Activated CD8-positive, alpha-beta T cell treated with anti-CD3 and anti-CD28 coated beads for 36 hours (primary cell): ENCODE measurements at places on chromosomes 3 and 15. TPM values are rescaled to one million over a fixed set of nuclear protein-coding genes. Genes with fewer than 3 reads are reported as not detected.

Gene PFKFB4
- total RNA-seq = 94.0 TPM

Gene STRIT1
- total RNA-seq = not detected

Gene SELENOS
- 18.8 TPM for total RNA-seq

Gene RARRES1
- not detected for total RNA-seq

GRCh38 chr3:126445506-126445905 lies 30.2 kb downstream of the ZXDC start:
- H3K4me1 ChIP-seq = no peaks in the 10 kb centered on the region
- H3K27me3 ChIP-seq = no peaks in the 10 kb centered on the region
- no peak overlapping the region for H3K4me3 ChIP-seq
- no peak overlapping the region for H3K27ac ChIP-seq

DNA sequence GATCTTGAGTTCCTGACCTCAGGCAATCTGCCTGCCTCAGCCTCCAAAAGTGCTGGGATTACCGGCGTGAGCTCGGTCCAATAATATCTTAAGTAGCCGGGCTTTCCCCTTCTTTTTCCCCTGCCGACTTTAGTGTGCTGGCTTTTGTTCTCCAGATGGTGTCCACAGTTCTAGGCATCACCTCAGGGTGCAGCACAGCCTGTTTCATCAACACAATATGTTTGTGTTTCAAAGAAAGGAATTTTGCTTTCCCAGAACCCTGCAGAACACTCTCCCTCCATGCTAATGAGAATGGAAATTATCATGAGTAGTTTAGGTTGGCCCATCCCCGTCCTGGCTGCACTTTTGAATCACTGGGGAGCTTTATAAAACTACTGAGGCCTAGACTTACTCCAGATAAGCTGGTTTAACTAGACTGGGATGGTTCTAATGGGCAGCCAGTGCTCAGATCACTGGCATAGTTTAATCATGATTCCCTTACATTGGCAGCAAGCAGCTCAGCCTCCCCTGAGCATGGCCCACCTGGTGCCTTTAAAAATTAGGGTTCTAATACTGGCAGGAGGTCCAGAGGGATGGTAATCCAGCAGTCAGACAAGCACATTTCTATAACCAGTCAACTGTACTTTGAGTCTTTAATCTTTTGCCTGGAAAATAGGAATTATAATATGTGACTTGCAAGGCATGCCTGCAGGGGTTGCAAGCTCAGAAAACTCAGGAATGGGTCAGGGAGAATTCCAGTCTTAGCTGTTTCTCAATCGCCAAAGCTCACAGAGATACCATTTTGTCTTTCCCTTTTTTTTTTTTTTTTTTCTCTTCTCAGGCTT lies 127.6 kb upstream of the RASGRP1 start:
- H3K27me3 ChIP-seq = no peaks in the 10 kb centered on the region
- H3K4me3 ChIP-seq = no peak overlapping the region
- H3K4me1 ChIP-seq = peaks cover 71% of the 10 kb centered on the region
- no peak overlapping the region for H3K27ac ChIP-seq
- H3K36me3 ChIP-seq = no peaks in the 10 kb centered on the region

DNA sequence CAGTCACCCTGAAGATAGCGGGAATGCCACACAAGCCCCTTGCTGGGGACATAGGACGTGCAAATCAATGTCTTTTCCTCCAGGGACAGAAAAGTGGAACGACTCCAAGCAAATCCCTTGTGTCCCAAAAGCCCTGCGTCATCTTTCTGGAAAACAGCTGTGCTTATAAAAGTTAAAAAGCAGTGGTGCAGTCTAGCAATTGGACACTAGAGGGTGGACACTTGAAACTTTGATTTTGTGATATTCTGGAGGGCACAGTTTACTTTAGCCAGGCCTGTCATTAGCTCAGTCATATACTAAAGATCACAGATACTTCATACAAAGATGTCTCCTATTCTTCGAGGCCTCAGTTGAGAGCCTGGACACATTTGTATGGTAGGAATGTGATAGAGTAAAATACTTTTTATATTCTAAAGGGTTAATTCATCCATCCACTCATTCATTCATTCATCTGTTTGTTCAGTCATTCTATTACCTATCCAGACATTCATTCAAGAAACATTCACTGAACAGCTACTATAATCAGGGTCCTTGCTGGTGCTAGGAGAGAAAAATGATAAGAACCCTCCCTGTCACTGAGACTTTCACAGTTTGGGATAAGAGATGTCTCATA lies 63.8 kb upstream of the ANKRD34C start:
- no peaks in the 10 kb centered on the region for H3K36me3 ChIP-seq
- no peak overlapping the region for H3K27ac ChIP-seq
- H3K27me3 ChIP-seq = peaks cover 20% of the 10 kb centered on the region
- no peak overlapping the region for H3K4me3 ChIP-seq
- DNase-seq = no peak

GRCh38 chr3:84724877-84725276 lies 233.9 kb upstream of the CADM2 start:
- H3K4me1 ChIP-seq = no peaks in the 10 kb centered on the region
- no peak overlapping the region for H3K4me3 ChIP-seq
- no peak for DNase-seq
- H3K27me3 ChIP-seq = no peaks in the 10 kb centered on the region
- H3K27ac ChIP-seq = no peak overlapping the region

GRCh38 chr15:69578787-69579583 lies 126.4 kb downstream of the RPLP1 start:
- no peak overlapping the region for H3K27ac ChIP-seq

DNA sequence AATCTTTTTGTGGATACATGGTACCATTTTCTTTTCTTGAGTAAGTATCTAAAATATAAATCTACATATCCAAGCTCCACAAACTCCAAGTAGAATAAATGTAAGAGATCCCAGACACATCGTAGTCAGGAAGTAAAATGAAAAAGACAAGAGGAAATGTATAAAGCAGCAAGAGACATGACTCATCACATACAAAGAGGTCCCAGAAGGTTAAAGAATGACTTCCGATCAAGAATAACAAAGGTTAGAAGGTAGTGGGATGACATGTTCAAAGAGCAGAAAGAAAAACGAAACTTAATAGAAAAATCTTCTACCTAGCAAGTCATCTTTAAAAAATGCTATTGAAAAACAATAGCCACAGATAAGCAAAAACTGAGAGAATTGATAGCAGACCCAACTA lies 705.8 kb downstream of the NR2F2 start:
- H3K27ac ChIP-seq = no peak overlapping the region
- no peaks in the 10 kb centered on the region for H3K27me3 ChIP-seq
- DNase-seq = no peak
- no peaks in the 10 kb centered on the region for H3K4me1 ChIP-seq
- H3K4me3 ChIP-seq = no peak overlapping the region
- no peaks in the 10 kb centered on the region for H3K36me3 ChIP-seq

- H3K4me3 ChIP-seq = no peak overlapping the region
- H3K4me1 ChIP-seq = peaks cover 33% of the 10 kb centered on the region
- no peaks in the 10 kb centered on the region for H3K27me3 ChIP-seq
- H3K36me3 ChIP-seq = no peaks in the 10 kb centered on the region
Measured at GRCh38 chr3:195911041-195911945, 2.9 kb upstream of the TNK2 start.

DNA sequence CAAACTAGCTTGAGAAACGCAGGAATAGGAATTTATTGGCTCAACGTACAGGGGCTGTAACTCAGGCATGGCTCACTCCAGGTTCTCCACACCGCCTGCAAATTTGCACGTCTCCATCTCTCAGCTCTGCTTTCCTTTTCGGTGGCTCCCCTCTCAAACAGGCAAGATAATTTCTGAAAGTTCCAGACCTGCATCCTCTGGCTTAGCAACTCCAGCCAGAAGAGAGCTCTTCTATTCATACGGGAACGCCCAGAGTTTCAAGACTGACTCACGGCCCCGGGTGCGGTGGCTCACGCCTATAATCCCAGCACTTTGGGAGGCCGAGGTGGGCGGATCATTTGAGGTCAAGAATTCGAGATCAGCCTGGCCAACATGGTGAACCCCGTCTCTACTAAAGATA lies 139.7 kb upstream of the BNIP2 start:
- no peaks in the 10 kb centered on the region for H3K27me3 ChIP-seq
- no peak overlapping the region for H3K4me3 ChIP-seq
- H3K36me3 ChIP-seq = no peaks in the 10 kb centered on the region

DNA sequence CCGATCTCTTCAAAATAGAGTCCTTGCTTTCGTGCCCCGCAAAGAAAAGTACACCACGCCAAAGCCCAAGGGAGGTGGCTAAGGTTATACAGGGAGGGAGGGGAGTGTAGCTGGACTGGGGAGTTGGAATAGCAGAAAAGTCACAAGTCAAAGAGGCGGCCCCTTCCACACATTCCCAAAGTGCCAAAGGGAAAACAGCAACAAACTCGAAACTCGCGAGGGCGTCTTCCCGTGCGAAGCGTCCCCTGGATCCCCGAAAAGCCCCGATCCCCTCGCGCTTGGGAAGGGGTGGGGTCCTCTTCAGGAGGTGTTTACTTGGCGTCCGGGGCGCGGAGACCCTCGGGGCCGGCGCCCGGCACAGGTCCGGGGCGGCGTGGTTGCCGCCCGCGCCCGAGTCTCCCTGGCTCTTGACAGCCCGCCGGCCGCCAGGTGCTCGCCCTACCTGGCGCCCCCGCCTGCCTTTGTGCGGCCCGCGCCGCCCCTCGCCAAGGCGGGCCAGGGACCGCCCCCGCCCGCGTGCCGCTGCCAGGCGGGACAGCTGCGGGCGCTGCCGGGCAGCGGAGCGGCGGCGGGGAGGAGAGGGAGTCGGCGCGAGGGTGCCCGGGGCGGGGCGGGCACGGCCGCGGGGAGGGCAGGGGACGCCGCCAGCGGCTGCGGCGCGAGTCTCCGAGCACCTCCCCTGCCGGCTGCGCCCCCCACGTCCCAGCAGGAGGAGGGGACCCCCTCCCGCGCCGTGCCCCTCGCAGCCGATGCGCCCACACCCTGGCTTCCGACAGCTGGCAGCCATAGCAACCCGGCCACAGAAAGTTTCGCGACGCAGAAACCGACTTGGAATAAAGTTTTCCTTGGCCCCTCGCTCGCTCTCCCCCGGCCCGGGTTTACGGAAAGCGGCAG lies 966 bp downstream of the MYO1E start:
- peaks cover 12% of the 10 kb centered on the region for H3K4me1 ChIP-seq
- peaks cover 52% of the 10 kb centered on the region for H3K27me3 ChIP-seq

- no peak overlapping the region for H3K27ac ChIP-seq
- H3K4me3 ChIP-seq = no peak overlapping the region
- H3K4me1 ChIP-seq = no peaks in the 10 kb centered on the region
- peaks cover 21% of the 10 kb centered on the region for H3K27me3 ChIP-seq
Measured at GRCh38 chr15:95469496-95470000, 861.0 kb upstream of the NR2F2 start.
